ENCODE measurements at places on chromosomes 4 and X. TPM values are rescaled to one million over a fixed set of nuclear protein-coding genes. Genes with fewer than 3 reads are reported as not detected.

DNA sequence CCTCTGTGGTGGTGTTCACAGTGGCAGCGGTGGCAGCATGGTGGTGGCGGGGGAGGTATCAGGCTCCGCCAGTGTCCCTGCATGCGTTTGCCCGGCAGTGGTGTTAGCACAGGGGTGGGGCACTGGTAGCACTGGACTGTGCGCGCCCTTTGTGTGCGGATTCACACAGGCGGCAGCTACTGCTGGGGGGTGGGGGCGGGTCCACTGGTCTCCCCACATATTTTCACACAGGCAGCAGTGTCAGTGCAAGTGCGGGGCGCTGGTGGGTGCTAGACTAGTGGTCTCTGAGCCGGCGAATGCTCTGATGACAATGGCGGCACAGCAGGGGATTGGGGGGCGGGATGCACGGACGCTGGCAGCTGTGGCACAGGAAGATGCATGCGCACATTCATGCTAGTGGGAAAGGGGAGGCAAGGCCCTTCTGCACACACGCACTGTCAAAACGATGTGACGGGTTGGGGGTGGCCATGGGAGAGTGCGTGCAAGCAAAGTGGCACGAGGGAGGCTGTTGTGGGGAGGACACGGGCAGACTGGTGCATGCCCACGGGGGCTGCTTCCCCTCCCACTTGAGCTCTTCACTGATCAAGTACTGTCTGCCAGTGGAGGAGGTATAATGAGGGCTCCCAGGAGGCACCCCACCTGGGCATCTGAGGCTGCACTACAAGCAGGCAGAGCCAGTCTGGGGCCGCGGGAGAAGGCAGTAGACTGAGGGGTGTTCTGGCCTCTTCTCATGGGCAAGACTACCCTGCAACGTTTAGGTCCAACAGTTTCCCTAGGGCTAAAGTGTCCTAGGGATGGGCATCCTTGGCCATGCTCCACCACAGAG, 53.0 kb downstream of the POF1B start:
- no peak overlapping the region for H3K27ac ChIP-seq
- no peaks in the 10 kb centered on the region for H3K4me1 ChIP-seq
- no peak for DNase-seq
- no peak overlapping the region for H3K4me3 ChIP-seq
- no peaks in the 10 kb centered on the region for H3K36me3 ChIP-seq
- no peaks in the 10 kb centered on the region for H3K27me3 ChIP-seq

TEX13A gene
- 17.5 TPM for polyA plus RNA-seq

PLS3 gene
- 35.4 TPM for polyA plus RNA-seq

SPANXC gene
- polyA plus RNA-seq, result 5.4 TPM

Data from testis (tissue), 5 donors.